Lower leg skin (tissue), 4 donors: ENCODE measurements at places on chromosomes 5 and 9. TPM values are rescaled to one million over a fixed set of nuclear protein-coding genes. Genes with fewer than 3 reads are reported as not detected.

DNA sequence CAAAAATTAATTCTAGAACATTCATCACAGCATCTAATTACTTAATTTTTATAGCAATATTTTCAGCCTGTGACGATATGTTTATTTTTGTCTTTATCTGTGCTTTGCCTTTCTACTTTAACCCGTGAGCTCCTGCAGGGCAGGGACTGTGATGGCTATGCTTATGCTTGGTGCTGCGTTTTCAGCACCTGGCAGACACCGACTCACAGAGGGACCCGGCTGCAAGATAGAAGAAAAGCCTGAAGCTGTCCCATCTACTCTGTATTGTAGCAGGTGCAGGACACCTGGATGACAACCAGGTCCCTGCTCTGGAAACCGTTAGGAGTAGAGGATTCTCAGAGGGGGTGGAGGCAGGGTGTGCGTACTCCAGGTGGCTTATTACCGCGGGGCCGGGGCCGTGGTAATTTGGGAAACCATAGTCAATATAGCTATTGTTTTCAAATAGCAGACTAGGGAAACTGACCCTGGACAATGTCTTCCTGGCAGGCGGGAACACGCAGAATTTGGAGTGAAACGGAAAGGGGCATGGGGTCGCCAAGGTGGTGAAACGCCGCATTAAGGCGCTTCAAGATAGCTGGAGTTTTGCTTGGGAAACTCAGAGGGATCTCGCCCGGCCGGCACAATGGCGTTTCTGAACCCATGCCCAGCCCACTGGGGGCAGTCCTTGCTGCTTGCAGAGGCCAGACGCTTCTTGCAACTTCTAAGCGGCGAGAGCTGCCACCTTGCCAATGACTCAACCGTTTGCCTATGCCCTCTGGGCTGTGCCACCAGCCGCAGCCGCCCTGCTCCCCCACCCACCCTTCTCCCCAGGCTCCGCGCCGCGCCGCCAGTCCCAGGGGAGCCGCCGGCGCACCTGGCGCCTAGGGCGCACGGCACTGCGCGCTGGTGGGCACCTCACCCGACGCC, 140.1 kb upstream of the PALM2AKAP2 start:
- DNase-seq: peak; percentile 80

GRCh38 chr5:83253720-83254119, 176.4 kb downstream of the XRCC4 start:
- DNase-seq: no peak

- no peak for DNase-seq
Observed at GRCh38 chr5:137142346-137142745, 356.8 kb downstream of the SPOCK1 start.

GRCh38 chr9:137218754-137219271, 3.2 kb downstream of the RNF208 start:
- no peak for DNase-seq

GRCh38 chr5:151925340-151925739, 689 bp upstream of the GLRA1 start:
- DNase-seq: no peak

RASEF gene
- 2.7 TPM for total RNA-seq

PCDHA1 gene
- not detected for total RNA-seq

DNA sequence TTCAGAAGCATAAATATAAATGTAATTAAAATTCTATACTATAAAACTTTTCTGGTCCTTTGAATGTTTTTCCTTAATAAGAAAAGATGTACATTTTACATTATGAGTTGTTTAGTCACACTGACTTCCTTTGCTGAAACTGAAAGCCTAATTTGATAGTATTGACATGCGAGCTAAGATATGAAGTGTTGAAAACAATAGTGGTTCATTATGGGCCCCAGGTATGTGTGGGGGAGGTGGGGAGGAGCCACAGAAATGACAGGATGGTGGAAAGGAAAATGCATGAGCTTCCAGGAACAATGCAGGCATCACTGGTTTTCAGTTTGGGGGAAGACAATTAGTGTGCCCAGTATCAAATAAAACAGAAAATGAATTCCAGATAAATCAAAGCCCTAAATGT, 35.4 kb upstream of the RLN1 start:
- no peak for DNase-seq

- no peak for DNase-seq
Observed at GRCh38 chr5:150035139-150035895, 34.8 kb downstream of the HMGXB3 start.

WHRN gene
- total RNA-seq: 8.7 TPM

- no peak for DNase-seq
Observed at GRCh38 chr9:107154766-107155165, 128.3 kb upstream of the RAD23B start.

ANGPTL2 gene
- 18.8 TPM for total RNA-seq

- DNase-seq: no peak
Observed at GRCh38 chr5:131272724-131273123, 8.9 kb downstream of the CDC42SE2 start.

DNA sequence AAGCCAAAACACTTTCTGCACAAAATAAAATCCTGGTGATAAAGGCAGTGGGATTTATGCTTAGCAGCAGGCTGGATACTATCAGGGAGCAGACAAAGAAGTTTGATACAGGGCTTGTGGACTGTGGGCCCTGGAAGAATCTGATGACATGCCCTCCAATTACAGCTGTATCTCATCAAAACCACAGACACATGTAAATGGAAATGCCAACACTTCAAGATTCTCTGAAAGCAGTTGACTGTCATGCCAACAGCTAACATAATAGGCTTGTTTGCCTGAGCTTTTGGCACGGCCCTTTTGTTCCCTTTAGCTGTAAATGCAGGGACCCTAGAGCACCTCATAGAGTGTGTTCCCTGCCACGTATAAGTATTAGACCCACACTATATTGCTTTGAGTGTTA, 114.4 kb downstream of the STK32A start:
- DNase-seq: no peak

TEX10 gene
- 15.5 TPM for total RNA-seq

GRCh38 chr9:87776481-87777379, 50.8 kb downstream of the CTSL start:
- no peak for DNase-seq

- no peak for DNase-seq
Observed at GRCh38 chr5:146344155-146345118, 5.8 kb downstream of the POU4F3 start.

RMI1 gene
- total RNA-seq: 3.5 TPM

DNA sequence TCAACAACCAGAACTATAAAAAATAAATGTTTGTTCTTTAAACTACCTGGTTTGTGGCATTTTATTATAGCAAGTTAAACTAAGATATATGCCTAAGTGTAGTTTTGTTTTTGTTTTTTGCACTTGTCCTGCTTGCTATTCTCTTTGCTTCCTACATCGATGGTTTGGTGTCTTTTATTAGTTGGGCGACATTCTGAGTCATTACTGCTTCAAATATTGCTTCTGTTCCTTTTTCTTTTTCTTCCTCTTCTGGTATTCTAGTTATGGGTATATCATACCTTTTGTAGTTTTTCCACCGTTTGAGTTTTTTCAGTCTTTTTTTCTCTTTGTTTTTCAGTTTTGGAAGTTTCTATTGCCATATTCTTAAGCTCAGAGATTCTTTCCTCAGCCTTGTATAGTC, 86.9 kb downstream of the MACIR start:
- DNase-seq: no peak

DNA sequence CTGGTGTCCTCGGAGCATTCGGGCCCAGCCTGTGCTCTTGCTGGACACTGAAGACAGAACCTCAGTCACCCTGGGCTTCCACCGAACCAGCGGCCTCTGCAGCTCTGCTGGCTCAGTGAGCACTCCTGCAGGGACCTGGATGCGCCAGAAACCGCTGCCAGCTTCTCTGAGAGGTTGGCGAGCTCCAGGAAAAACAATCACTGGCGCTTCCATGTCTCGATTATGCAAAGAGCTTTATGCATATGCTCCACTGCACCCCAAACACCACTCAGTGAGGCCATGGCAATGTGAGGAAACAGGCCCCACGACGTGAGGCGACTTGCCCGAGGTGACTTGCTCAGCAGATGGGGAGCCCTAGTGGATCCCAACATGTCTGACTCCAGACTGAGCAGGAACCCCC, 11.0 kb downstream of the PRDM12 start:
- DNase-seq: no peak

DMRT3 gene
- total RNA-seq: not detected

LOX gene
- 17.6 TPM for total RNA-seq

GRCh38 chr9:120948824-120949223, 22.2 kb upstream of the TRAF1 start:
- DNase-seq: no peak

DNA sequence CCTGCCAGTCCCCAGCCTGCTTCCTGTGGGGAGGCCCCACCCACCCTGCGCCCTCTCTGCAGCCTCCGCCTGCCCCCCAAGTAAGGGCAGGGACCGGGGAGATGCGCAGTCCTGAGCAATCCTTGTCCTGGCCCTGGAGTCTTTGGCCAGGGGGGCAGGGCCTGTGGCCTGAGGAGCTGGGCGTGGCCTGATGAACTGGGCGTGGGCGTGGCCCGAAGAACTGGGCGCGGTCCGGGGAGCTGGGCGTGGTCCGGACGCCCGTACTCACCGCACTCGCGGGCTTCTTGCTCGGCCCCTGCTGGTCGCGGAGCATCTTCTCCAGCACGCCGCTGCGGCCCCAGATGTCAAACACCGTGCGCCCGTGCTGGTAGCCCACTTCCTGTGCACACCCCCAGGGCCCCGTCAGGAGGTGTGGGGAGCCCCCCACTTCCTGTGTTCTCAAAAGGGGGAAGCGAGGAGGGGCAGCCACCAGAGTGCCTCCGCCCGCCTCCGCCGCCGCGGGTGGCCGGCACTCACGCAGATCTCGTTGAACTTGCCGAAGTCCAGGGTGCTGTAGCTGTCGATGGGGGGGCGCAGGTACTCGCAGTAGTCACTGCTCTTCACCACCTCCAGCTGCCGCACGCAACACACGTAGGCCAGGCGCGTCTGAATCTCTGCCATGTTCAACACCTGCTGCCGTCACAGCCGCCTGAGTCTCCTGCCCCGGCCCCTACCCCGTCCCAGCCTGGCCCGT, 2.7 kb upstream of the NSMF start:
- DNase-seq: peak; percentile 91

DNA sequence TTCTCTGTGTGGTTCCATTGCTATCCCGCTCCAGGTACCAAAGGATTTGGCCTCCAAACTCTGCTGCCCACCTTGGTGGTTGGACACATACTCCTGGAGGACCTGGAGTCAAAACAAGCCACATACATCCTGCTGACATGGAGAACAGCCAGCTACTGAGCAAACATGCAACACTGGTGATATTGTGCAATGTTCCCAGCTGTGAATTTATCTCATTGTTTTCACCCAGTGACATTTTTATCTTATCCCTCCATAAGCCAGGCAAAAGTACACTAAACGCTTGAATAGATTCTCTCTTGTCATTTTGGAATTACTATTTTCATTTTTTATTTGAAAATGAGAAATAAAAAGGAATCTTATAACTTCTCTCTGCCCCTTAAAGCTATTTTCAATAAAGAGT, 11.1 kb upstream of the CTSL start:
- DNase-seq: peak; percentile 75

- DNase-seq: no peak
Observed at GRCh38 chr9:13606586-13606985, 327.1 kb upstream of the MPDZ start.

- no peak for DNase-seq
Observed at GRCh38 chr9:37197158-37198038, 77.0 kb downstream of the ZCCHC7 start.

DNA sequence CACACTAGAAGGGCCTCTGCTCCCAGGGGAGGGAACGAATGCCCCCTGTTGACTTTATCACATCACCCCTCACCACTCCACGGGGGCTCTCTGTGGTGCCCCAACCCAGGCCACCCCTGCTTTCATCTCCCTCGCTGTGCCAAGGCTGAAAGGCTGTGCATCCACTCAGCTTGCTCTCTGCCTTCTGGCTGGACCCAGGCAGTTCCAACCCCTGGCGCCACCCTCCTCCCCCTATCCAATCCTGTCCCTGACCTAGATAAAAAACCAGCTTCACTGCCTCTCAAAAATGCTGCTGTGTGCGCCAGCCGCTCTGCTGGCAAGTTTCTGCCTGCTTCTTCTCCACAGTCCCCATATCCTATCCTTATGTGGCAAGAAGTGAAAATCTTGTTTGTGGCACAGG, 22.4 kb upstream of the CORO2A start:
- no peak for DNase-seq

GRCh38 chr5:111251921-111252320, 27.7 kb downstream of the CAMK4 start:
- DNase-seq: no peak

IRX4 gene
- 44.8 TPM for total RNA-seq

DNA sequence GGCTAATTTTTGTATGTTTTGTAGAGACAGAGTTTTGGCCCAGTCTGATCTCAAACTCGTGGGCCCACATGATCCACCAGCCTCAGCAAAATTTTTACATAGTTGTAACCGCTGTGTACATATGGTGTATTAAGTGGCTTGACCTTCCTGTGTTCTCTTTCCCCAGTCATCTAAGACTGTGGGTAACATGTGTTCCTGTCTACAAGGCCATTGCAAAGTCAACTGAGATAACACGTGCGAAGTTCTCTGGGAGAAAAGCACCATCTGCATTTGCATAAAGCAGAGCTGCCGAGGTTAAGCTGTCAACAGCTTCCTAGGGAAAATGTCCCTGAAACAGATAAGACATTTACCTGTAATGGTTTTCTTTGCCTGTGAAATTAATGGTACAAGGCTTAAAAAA, 273.7 kb downstream of the FANCC start:
- no peak for DNase-seq

DNA sequence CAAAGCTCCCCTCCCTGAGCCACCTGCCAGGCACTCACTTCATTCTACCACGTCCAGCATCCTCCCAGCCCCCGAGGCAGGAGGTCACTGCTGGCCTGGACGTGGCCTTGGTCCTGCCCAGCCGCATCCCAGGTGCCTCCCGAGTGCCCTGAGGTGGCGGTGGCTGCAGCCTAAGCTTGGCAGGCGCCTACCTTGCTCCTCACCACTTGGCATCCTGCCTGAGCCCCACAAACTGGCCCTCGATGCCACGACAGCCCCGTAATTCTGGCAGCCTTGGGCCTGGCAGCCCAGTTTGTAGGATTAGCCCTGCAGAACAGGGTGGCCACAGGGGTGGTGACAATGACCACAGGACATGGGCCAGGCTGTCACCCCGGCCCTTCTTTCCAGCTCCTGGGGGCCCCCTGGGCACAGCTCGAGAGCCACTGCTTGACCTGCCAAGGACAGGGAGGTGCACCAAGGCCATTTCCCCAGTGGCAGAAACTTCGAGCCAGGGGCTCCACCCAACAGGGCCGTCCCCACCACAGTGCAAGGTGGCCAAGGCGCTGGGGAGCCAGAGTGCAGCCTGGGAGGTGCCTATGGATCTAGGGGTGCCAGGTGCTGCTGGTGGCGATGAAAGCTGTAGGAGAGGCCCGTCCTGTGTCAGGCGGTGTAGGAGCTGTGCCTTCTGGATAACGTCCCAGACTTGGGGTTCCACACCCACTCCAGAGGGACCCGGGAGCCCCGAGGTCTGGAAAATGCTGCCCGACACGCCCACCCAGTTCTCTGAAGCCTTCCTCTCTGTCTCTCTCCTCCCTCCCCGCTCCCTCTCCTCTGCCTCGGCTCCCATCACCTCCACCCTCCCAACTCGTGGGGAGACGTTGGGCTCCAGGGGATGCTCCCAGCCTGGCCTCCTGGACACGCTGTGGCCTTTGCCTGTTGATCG, 18.4 kb downstream of the NKD2 start:
- peak; percentile 79 for DNase-seq

NUTM2G gene
- total RNA-seq: not detected

GRCh38 chr9:127180457-127181314, 58.3 kb upstream of the ANGPTL2 start:
- DNase-seq: no peak
